ENCODE measurements at places on chromosomes 1 and 21.

- DNase-seq = no peak
Observed at GRCh38 chr1:183101841-183102276, 78.6 kb downstream of the LAMC1 start.

DNA sequence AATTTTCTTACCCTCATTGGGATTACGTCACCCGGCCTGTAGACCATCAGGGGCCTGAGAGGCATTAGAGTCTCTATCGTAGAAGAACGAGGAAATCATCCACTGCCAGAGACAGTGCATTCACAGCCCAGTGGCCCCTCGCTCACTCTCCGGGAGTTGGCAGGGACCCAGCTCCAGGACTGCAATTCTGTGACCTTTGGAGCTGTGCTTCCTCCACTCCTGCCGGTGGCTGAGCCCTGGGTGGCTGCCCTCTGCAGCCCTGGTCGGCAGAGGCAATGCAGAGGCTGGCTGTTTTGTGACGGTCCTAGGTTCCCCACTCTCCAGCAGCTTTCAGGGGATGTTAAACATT lies 12.7 kb downstream of the SLC37A1 start:
- DNase-seq = no peak

DNA sequence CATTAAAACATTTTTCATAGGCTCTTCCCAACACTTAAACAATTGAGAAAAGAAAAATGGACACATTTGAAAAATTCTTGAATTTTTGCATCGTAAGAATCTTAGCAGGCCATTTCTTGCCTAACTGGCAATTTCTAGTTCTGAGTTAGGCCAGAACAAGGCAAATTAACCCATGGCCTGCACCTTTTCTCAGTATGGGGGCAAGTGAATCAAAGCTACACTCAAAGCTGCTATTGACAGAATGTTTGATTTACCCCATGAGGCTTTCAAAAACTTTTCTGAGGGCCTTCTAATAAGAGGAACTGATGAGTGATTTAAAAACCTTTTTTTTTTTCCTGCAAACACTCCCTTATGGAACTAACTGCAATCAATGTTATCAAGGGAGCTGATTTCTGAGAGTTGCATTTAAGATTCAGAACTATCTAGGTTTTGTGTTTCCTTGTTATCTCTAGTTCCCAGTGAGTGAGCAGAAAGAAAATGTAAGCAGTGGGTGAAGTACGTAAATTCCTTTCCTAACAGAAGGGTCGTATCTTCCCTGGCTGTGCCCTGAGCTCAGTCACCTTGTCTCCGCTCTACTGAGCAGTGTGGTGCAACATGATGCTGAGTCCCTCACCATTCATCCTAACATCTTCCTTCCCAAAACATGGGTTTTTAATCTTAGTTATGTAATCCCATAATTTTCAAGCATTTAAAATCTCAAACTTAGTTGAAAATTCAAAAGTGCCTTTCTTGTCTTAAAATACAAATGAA lies 353.7 kb downstream of the DPYD start:
- no peak for DNase-seq

GRCh38 chr1:166165661-166166328 lies 1.0 kb downstream of the FAM78B start:
- no peak for DNase-seq

- DNase-seq = no peak
Observed at GRCh38 chr1:12177999-12178441, 11.2 kb downstream of the TNFRSF1B start.

DNA sequence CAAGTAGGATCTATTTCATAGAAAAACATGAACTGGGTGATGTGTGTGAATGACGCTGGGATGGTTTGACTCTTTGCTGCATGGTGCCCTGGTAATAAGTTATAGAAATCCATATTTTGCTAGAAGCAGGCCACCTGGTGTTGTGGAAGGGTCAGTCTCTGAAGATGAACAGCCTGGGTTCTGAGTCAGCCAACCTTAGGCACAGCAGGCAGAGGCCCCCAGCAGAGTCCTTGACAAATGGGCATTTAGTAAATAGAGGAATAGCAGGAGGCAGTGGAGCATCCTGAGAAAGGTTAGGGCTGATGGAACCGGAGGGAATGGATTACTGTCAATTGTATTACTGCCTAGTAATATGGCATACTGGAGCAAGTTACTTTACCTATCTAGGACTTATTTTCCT lies 20.9 kb downstream of the FGGY start:
- DNase-seq = no peak

DNA sequence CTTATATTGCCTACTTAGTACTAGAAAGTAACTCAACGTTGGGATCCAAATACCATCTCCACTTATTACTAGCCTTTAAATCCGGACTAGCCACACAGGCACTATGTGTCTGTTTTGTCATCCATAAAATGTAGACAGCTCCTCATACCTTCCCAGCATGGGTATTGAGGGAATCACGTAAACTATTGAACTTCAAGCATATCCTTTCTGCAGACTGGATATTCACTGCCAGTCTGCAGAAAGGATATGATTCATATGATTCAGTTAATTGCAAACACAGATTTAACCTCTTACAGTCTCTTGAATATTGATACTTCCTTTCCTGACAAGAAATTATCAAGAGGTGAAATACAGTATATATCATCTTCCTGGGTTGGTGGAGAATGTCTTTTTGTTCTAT lies 186.0 kb downstream of the LEPR start:
- no peak for DNase-seq

- no peak for DNase-seq
Observed at GRCh38 chr1:205346956-205347574, 9.7 kb downstream of the KLHDC8A start.

- DNase-seq = no peak
Observed at GRCh38 chr1:55275151-55275748, 60.1 kb upstream of the USP24 start.

DNA sequence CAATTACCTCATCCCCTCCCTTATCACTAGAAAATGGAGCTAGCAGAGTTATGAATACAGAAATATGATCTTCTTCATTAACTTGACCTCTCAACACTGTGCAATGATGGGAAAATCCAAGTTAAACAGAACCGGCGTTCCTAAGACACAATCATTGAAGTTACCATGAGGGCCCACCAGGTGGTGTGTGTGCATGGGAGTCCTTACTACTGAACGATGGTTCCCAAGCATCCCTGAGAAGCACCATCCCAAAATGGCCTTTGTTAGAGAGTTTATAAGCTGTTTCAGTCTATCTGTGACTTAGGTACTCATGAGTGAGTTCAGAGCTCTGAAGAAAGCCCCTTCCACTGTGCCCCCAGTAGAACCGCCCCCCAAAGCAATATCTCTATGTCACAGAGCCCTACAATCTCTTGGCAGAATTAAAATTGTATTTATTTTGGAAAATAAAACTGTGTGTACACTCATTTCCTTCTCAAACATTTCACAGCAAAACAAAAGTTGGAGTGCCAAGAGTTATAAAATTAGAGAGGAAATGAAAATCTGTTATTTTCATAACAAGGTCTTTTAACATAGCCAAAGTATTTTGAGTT lies 56.8 kb downstream of the PLD5 start:
- DNase-seq = no peak

GRCh38 chr1:13788795-13789194 lies 88.8 kb downstream of the PRDM2 start:
- no peak for DNase-seq

DNA sequence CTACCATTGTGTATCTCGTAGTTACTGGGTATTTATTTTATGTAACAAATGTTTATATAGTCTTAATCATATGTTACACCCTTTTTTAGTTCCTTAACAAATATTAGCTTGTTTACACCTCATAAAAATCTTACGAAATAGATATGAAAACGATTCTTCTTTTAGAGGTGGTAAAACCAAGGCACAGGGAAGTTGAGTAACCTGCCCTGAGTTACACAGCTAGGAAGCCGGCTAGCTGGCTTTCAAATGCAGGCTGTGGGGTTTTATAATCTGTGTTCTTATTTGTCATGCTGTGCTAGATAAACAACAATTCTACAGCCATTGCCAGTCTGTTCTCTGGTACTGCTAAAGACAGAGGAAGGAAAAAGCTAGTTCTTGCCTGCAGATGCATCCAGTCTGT lies 109.6 kb downstream of the NOS1AP start:
- no peak for DNase-seq

GRCh38 chr1:72284084-72284347 lies 1.7 kb upstream of the NEGR1 start:
- DNase-seq = no peak

GRCh38 chr1:33257207-33257771 lies 997 bp downstream of the ZNF362 start:
- no peak for DNase-seq

DNA sequence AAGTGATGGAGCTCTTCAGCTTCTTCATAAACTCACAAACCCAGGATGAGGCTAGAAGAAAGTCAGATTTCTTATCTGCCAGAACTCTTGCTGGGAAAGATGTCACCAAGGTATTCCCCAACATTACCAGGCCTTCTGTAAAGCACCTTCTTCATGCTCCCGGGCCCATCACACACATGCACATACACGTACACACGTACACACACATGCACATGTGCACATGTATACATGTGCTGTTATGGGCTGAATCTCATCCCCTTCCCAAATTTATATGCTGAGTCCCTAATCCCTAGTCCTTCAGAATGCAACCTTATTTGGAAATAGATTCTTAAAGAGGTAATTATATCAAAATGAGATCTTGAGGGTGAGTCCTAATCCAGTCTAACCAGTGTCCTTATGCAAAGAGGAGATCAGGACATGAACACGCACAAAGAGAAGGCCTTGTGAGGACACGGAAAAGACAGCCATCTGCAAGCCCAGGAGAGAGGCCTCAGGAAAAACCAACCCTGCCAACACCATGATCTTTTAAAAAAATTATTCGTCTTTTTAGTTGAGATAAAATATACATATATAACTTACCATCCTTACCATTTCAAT lies 76.4 kb upstream of the LYST start:
- DNase-seq = no peak

- DNase-seq = no peak
Observed at GRCh38 chr1:233240829-233241682, 54.5 kb downstream of the PCNX2 start.

GRCh38 chr1:109361649-109362048 lies 36.1 kb downstream of the SORT1 start:
- no peak for DNase-seq

DNA sequence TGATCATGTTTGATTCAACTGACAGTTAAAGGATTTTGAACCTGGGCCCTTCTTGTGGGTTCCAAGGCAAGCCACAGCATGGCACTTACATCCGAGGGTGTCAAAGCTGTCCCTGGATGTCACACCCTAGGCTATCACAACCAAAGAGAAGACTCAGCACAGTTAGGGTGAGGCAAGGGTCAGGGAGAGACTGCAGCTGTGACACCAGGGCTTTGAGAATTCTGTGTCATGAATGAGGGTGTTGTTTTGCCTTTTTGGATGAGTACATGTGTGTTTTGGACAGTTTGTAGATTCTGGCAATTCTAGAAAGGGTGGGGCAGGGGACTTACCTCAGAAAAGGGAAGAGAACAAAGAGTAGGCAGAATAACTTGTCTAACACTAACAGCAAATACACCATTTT lies 37.8 kb upstream of the ZNF326 start:
- no peak for DNase-seq

- no peak for DNase-seq
Observed at GRCh38 chr1:204449678-204450280, 38.2 kb upstream of the PPP1R15B start.

DNA sequence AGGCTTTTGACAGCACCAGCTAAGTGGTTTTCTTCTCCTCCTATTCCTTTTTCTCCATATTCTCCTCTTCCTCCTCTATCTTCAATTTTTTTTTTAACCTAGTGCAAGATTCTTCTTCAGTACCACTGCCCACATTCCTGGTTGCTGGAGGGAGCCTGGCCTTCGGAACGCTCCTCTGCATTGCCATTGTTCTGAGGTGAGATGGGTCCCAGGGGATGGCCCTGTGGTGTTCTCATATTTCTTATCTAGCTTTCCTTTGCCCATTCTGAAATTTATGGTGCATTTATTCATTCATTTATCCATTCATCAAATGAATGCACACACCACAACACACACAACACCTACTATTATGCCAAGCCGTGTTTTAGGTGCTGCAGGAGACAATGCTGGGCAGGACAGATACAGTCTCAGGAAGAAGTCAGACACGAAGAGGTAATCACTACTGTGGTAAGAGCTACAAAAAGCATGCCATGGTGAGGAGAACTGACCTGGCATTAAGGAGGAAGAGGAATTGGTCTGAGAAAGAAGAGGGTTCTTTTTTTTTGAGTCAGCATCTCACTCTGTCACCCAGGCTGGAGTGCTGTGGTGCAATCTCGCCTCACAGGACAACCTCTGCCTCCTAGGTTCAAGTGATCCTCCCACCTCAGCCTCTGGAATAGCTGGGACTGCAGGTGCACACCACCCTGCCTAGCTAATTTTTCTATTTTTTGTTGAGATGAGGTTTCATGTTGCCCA lies 47.5 kb upstream of the TDRD10 start:
- no peak for DNase-seq

DNA sequence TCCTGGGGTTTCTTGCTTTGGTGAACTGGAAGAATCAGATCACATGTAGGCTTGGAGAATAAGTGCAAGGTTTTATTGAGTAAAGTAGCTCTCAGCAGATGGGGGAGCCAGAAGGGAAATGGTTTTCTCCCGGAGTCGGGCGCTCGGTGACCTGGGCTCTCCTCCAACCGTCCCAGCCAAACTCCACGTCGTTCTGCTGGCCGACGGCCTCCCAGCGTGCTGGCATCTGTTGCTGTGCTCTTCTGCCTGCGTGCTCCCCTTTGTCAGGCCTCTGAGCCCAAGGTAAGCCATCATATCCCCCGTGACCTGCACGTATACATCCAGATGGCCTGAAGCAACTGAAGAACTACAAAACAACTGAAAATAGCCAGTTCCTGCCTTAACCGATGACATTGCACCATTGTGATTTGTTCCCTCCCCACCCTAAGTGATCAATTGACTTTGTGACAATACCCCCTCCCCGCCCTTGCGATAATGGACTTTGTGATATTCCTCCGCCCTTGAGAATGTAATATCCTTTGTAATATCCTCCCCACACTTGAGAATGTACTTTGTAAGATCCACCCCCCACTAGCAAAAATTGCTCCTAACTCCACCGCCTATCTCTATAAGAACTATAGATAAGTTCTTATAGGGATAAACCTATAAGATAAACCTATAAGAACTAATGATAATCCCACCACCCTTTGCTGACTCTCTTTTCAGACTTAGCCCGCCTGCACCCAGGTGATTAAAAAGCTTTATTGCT lies 88.3 kb downstream of the SMYD3 start:
- DNase-seq = no peak

DNA sequence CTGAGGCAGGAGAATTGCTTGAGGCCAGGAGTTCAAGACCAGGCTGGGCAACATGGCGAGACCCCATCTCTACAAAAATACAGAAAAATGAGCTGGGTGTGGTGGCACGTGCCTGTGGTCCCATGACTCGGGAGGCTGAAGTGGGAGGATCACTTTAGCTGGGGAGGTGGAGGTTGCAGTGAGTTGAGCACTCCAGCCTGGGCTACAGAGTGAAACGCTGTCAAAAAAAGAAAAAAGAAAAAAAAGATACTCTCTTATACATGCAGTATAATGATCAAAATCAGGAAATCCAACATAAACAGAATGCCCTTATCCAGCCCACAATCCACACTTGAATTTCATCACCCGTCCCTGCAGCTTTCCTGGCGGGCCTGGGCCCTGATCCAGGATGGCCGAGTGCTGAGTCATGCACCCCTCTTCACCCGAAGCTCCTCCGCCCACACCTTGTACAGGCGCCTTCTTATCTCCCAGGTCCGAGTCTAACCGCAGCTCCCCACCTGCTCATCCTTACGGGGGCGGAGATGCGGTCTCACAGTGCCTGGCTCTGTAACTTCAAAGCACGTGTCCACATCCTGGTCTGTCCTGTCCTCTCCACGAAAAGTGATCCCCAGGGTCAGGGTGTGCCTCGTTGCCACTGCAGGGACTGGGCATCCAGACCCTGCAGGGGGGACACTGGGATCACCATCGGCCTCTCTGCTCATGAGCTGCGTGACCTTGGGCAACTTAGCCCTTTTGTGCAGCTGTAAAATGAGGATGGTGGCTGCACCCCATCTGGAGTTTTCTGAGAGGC lies 120.2 kb upstream of the SLC45A1 start:
- DNase-seq = no peak
